ENCODE measurements at places on chromosomes 1 and 21. TPM values are rescaled to one million over a fixed set of nuclear protein-coding genes. Genes with fewer than 3 reads are reported as not detected.

The URB1 gene
- 27.8 TPM for total RNA-seq

The S100A5 gene
- 6.3 TPM for total RNA-seq

The DLGAP3 gene
- total RNA-seq = not detected

The CYP4B1 gene
- not detected for total RNA-seq

The RGS13 gene
- total RNA-seq = 0.22 TPM

The PLPPR4 gene
- total RNA-seq = 0.17 TPM

The LRRC71 gene
- total RNA-seq = 0.11 TPM

The S100A9 gene
- 482 TPM for total RNA-seq

The ATP5PF gene
- 170 TPM for total RNA-seq

The RGS7 gene
- 0.29 TPM for total RNA-seq

The BATF3 gene
- total RNA-seq = 4.3 TPM

The ADGRL2 gene
- total RNA-seq = 3.2 TPM

The JMJD4 gene
- 87.8 TPM for total RNA-seq

The ADORA3 gene
- not detected for total RNA-seq

The FCRL5 gene
- total RNA-seq = not detected

The ESPN gene
- total RNA-seq = 11.1 TPM

The PPM1J gene
- 1.4 TPM for total RNA-seq

The CFHR1 gene
- not detected for total RNA-seq

The PLXNA2 gene
- total RNA-seq = 16.2 TPM

The GNAT2 gene
- total RNA-seq = 0.69 TPM

The RIMS3 gene
- 4.2 TPM for total RNA-seq

The TPTE gene
- total RNA-seq = not detected

The TAS1R1 gene
- total RNA-seq = not detected

The VPS13D gene
- 30.7 TPM for total RNA-seq

The MACO1 gene
- total RNA-seq = 13.6 TPM

The KTI12 gene
- total RNA-seq = 9.7 TPM

The ZNF695 gene
- 15.8 TPM for total RNA-seq

The TTC4 gene
- total RNA-seq = 28.2 TPM

The TSSK3 gene
- not detected for total RNA-seq

The C8B gene
- total RNA-seq = not detected

The CD5L gene
- not detected for total RNA-seq

Measured in PC-3 (cell line).